ENCODE measurements at places on chromosomes 4 and X.

DNA sequence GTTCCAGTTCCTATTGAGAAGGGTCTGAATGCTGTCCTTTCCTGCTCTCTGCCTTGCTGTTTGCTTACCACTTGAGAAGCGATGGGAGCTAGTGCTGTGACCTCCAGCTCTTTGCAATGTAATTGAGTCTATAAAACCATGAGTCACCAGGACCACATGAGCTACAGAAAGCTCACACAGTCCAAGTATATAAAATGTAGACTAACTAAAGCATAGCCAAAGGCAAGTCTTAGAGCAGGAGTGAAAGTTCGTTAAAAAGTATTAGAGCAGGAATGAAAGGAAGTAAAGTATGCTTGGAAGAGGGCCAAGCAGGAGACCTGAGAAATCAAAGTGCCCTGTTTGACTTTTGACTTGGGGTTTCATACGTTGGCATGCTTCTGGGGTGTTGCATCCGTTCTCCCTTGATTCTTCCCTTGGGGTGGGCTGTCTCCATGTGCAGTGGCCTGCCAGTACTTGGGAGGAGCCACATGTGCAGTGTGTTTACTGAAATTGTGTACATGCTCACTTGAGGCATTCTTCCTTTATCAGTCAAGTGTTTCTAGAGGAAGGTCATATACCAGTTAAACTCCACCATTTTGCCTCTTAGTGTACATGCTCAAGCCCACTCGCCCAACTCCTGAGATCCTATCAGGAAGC is 71.3 kb upstream of the KIT start:
- no peak for DNase-seq

GRCh38 chr4:64495946-64496345 is 86.7 kb upstream of the TECRL start:
- no peak for DNase-seq

DNA sequence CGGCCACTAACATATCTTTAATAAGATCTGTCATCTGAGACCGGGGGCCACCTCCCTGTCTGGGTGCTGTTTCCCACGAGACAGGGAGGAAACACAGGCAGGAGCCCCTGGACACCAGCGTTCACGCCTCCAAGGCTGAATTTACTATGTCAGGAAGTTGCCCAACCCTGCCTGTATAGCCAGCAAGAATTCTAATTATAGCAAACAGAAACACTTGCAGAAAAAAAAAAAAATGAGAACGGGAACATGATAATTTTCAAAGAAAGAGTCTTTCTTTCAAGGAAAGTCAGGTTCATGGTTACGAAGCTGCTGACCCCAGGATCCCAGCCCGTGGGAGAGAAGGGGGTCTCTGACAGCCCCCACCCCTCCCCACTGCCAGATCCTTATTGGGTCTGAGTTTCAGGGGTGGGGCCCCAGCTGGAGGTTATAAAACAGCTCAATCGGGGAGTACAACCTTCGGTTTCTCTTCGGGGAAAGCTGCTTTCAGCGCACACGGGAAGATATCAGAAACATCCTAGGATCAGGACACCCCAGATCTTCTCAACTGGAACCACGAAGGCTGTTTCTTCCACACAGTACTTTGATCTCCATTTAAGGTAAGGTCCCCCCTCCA is at the start of gene IL3RA:
Gene IL3RA, plus strand, starts transcription at position 455 of the 613 bp plus-strand sequence. CDS start 4,981 bp downstream, outside the sequence.
- peak; percentile 14 for DNase-seq

DNA sequence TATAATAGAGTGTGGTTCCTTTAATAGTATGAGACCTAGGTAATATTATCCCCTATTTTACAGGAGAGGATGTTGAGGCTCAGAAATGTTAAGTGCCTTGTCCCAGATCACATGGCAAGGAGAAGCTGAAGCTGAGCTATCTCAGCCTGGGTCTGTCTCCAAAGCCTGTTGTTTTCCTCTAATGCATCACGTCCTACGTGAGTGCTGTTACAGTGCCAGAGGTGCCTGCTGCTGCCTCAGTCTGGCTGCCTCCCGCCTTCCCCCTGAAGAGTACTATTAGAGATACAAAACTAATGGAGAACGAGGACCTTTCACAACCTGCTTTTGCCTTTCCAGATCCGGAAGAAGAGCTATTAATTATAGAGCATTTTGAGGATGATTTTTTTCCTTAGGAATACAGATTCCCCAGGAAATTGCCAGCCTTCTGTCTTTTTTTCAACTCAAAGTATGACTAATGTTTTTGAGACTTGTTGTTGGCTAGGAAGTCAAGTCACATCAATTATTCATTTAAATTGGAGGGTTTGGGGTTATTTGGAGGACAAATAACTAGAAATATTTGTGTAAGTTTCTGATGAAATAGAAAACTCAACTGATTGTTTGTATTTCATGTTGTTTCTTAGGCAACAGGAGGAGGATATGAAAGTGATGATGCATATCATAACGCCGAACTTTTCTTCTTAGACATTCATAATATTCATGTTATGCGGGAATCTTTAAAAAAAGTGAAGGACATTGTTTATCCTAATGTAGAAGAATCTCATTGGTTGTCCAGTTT is 43.9 kb upstream of the MTMR1 start:
- DNase-seq: peak; percentile 7

- DNase-seq: no peak
Observed at GRCh38 chr4:42281324-42282020, 115.8 kb upstream of the SHISA3 start.

GRCh38 chr4:56480691-56481090 is 13.3 kb downstream of the SRP72 start:
- no peak for DNase-seq

- DNase-seq: no peak
Observed at GRCh38 chr4:127623797-127624083, 9.0 kb upstream of the INTU start.

GRCh38 chr4:71294301-71294700 is 44.5 kb upstream of the SLC4A4 start:
- no peak for DNase-seq

GRCh38 chr4:108560616-108561015 is 59.8 kb upstream of the RPL34 start:
- no peak for DNase-seq

DNA sequence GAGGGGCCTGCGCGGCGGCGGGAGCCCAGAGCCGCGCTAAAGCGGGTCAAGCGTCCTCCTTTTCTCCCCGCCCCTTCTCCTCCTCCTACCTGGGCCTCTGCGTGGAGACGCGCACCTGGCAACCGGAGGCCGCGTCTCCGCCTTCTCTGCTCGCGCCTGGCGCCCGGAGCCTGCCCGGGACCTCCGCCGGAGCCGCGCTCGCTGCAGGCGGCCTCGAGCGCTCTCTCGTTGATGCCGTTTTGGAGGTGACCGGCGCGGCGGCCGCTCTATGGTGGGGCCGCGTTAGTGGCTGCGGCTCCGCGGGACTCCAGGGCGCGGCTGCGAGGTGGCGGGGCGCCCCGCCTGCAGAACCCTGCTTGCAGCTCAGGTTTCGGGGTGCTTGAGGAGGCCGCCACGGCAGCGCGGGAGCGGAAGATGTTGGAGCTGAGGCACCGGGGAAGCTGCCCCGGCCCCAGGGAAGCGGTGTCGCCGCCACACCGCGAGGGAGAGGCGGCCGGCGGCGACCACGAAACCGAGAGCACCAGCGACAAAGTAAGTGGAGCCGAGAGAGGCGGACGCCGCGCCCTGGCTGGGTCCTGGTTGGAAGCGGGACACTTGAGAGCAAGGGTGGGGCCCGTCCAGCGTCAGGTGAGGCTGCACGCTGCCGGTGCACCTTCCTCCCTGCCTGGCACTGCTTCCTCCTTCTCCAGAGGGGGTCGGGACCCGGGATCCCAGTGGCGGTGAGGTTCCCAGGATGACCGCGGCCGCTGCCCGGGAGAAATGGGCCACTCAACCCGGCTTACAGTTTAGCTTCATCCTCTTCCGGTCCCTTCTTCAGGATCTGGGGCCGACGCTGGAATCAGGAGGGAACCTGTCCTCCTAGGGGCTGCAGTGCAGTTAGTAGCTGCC is at the start of gene CDS1:
Gene CDS1, plus strand, starts transcription at position 140 of the 888 bp plus-strand sequence. Its CDS starts 275 bp downstream, at position 415.
- peak; percentile 59 for DNase-seq

DNA sequence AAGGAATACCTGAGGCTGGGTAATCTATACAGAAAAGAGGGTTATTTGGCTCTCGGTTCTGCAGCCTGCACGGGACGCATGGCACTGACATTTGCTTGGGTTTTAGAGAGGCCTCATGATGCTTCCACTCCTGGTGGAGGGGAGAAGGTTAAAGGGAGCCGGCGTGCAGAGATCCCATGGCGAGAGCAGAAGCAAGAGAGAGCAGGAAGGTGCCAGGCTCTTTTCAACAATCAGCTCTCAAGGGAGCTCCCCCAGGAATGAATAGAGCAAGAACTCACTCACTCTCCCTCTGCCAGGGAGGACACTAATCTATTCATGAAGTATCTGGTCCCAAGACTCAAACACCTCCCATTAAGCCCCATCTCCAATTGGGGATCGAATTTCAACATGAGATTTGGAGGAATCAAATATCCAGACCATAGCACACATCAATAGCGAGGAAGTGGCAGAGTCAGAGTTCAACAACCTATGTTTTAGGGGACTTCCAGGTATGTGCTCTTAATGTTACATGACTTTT is 109.8 kb downstream of the SORBS2 start:
- DNase-seq: no peak

DNA sequence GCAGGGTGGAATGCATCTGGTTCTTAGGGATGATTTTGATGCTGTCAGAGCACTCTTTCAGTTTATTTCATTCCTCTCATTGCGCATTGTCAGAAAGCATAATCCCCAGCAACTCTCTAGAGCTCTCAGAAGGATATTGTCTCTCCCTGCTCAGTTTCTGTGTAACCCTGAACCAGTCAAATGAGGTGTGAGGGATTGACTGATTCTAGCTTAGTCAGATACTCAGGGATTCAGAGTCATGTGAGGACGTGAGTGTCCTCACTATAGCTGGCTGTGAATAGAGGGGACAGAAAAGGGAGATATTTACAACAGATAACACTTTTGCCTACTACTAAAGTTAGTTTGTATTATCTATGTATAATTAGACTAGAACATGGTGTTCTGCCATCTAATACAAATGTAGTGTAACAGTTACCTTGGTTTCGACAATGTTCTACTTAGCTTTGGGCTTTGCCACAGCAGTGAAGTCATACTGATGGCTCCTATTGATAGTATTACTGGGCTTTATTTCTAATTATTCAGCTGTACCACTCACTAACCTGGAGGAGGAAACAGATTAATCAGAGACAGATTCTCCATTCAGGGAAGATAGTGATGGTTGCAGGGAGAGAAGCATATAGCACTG is 19.5 kb downstream of the AP1AR start:
- no peak for DNase-seq

- DNase-seq: peak; percentile 14
Observed at GRCh38 chrX:47723689-47724088, 64.7 kb upstream of the UXT start.

DNA sequence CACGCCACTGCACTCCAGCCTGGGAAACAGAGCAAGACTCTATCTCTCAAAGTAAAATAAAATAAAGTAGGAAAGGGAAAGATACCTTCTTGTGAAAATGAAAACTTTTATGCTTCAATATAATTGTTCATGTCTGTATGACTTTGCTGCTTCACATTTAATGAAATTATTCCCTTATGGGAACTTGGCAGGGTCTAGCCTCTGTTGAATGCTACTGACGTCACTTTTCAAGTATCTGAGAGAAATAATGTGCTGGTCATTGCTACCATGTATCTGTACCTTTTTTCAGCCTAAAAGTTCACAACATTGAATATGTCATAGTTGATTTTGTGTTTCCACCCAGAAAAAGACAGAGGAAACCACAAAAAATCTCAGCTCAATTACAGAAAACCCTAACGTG is 65.2 kb downstream of the PRDM5 start:
- DNase-seq: no peak
